ENCODE measurements at places on chromosomes 16 and 17.

DNA sequence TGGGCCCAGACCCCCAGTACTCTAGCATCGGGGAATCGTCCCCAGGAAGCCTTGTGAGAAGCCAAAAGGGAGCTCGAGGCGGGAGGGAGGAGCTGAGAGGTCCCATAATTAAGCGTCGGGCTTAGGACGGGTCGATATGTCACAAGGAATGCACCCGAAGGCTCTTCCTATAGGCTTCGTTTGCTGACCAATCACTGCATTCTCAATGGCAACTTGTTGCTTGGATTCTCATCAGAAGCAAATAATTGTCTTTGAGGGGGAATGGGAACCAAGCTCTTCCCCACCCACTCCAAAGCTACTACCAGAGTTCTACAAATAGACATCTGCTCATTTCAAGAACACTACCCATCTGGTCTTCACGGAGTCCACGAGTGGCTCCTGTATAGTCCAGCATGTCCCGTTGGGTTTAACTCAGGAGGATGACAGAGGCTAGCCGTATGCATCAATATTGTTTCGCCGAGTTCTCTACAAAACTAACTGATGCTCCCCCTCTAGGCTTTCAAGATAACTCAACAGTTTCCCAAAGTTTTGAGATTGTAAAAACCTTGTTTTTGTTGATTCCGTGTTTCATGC, 628 bp upstream of the BLMH start:
- no peak for DNase-seq

DNA sequence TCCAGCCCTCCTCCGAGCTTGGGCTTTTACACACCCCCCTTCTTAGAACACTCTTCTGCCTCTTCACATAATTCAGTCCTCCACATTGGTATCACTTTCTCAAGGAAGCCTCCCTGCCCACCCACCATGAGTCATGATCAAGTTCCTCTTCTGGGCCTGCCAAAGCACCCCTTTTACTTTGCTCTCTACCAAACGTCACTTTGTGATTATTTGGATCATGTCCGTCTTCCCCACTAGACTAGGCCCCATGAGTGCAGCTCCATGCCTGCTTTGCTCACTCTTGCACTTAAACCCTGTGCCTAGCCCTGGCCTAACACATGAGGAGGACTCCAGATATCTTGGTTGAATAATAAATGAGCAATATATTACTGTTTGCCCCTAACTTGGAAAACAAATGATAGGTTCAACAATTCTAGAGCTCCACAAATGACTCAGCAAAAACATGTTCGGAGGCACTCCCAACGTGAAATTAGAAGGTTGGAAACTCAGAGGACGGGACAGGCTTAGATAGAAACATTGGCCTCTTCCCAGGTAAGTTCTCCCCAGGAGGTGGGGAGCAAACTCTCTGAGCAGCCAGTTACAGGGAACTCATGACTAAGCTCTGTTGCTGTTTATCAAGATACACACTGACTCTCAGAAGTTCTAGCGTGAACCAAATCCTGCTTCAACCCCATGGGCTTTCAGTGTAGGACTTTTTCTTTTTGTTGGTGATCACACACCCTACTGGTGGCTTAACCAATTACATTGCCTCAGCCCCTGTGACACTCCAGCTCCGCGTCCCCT, 28.3 kb downstream of the G6PC1 start:
- DNase-seq = peak; percentile 48

DNA sequence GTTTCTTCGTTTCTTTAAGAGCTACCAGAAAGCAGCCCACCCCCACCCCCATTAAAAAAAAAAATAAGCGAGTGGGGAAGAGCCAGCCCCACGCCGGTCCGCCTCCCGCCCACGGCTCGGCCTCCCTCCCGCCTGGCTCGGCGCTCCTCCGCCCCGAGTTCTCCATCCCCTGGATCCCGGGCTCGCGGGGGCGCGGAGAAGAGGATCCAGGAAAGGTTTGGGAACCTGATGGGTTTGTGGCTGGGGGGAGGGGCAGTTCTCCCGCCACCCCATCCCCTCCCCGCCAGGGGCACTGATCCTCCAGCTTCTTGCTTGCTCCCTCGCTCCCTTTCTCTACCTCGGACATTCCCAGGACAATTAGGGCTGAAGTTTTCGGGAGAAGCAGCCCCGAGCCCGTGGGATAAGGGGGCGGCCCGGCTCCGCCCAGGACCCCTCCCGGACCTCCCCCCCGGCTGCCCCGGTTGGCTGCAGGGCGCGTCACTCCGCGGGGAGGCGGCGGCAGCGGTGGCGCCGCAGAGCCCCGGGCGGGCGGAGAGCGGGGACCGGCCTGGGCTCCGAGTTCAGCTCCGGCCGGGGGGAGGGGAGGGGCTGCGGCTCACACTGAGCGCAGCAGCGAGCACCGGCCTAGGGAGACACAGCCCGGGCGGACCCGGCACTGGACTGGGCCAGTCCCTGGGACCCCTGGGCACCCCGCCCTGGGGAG, 1.0 kb upstream of the SALL1 start:
- DNase-seq = no peak

DNA sequence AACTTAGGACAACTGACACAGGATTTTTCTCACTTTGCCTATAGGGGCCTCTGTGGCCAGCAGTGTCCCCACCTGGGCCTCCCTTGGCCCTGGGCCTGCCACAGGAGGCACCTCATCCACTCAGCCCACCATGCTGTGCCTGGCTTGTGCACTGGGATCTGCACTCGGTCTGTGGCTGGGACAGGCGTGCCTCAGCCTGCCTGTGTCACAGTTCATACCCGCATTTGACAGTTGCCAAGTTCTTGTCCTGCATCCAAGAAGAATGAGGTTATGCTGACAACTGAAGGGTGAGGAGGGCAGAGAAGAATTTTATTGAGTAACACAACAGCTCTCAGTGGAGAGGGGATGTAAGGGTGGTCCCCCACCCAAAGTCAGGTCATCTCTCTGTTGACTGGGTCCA, 36.0 kb downstream of the ZFP90 start:
- no peak for DNase-seq

- DNase-seq = peak; percentile 68
These were observed 46.8 kb downstream of the HIC1 start for GRCh38 chr17:2101448-2102257.

DNA sequence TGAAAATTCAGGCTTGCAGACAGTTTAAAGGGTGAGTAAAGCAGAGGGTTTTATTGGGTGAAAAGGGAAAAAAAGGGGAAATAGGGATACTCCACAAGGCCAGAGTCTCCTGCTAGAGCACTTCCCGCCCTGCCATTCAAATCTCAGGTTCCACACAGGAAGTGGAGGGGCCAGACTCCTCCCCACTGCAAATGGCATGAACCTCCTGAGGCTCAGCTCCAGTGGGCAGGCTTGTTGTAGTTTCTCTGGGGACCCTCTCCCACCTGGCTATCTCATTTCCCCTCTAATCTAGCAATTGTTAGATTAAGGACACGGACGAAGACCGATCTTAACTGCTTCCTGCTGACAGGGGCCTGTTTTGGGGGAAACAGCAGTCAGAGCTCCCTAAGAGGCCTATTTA, 43.4 kb downstream of the TAOK1 start:
- DNase-seq = no peak

- peak; percentile 12 for DNase-seq
These were observed 41.8 kb downstream of the RAB11FIP4 start for GRCh38 chr17:31433091-31433790.
